ENCODE measurements at places on chromosomes 16 and 17.

DNA sequence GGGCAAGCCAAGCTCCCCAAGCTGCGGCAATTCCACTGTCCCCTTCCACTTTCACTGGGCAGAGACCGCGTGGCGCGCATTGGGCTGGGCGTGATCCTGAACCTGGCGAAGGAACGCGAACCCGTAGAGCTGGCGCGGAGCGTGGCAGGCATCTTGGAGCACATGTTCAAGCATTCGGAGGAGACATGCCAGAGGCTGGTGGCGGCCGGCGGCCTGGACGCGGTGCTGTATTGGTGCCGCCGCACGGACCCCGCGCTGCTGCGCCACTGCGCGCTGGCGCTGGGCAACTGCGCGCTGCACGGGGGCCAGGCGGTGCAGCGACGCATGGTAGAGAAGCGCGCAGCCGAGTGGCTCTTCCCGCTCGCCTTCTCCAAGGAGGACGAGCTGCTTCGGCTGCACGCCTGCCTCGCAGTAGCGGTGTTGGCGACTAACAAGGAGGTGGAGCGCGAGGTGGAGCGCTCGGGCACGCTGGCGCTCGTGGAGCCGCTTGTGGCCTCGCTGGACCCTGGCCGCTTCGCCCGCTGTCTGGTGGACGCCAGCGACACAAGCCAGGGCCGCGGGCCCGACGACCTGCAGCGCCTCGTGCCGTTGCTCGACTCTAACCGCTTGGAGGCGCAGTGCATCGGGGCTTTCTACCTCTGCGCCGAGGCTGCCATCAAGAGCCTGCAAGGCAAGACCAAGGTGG lies 9.8 kb downstream of the SARM1 start:
- peak; percentile 40 for DNase-seq

DNA sequence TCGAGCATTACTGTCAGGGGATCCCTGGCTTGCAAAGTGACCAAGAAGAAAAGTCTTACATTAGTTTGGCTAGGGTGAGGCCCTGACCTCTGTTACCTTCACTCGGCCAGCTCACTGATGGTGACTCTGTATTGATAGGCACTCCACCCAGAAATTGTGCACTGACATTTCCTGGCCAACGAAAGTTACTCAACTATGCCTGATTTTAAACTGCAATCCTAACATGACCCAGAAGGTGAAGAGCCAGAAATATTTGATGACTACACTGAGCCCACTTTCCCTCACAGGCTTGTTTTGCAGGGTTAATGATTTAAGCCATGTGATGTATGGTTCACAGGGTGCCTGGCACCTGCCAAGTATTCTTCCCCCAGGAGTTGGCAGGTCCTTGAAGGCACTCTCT lies 208.2 kb upstream of the MAF start:
- no peak for DNase-seq

DNA sequence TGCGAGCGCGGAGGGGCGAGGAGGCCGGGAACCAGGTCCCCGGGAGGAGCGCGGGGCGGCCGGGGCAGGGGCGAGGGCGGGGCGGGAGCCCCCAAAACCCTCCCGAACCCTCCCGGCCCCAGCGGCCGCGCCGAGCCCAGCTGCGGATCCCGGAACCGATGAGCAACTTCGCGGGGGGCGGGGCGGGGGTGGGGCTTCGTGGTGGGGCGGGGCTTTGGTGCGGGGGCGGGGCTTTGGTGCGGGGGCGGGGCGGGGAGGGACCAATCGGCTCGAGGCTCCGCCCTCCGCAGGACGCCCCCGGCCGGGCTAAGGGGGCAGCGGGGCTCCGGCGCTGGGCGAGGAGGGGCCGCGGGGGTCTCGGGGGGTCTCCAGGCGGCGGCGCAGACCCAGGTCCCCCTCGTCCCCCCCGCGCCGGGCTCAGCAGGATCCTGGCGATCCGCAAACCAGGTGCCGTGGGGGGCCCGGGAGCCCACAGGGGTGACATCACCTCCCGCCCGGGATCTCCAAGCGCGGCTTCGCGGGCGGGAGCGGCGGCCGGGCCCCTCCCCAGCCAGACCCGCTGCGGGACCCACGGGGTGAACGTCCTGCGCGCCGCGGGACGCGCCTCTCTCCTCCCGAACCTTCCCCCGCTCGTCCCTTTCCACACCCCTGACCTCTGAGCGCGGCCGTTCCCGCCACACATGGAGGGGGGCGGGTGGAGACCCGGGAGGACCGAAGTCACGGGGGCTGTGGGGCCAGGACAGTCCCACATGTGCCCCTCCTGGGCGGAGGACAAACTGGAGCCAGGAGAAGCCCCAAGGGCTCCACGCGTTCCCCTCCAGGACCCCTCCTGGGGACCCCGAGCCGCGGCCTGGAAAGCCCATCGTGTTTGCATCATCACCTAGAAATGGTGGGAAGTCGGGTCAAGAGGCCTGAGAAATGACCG lies at the start of gene ABR:
Gene ABR, minus strand, starts transcription at position 164 of the 925 bp plus-strand sequence. CDS start 254 bp downstream, outside the sequence.
- DNase-seq = peak; percentile 63

DNA sequence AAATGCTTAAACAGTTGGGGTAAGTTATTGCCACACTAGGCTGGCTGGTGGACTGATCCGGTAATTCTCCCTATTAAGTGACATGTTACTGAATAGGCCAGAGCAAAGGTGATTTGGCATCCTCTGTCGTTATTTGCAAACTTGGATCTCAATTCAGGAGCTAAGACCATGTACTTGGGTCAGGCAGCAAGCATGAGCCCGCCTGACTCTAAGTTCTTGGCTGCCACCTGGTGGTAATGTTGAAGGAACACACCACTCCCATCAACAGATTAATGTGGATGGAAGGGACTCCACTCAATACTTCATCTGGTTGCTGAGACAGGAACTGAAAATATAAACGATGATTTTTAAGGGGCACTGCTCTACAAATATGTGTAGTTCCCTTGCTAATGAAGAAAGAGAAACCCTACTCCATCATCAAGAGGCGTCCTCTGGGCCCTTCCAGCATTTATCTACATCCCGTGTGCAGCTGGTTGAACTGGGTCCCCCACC lies 70.8 kb downstream of the EMP2 start:
- DNase-seq = peak; percentile 67

- DNase-seq = no peak
These were observed 5.9 kb downstream of the SUPT6H start for GRCh38 chr17:28667870-28668269.

GRCh38 chr17:72887917-72888316 lies 204.6 kb downstream of the SLC39A11 start:
- no peak for DNase-seq

DNA sequence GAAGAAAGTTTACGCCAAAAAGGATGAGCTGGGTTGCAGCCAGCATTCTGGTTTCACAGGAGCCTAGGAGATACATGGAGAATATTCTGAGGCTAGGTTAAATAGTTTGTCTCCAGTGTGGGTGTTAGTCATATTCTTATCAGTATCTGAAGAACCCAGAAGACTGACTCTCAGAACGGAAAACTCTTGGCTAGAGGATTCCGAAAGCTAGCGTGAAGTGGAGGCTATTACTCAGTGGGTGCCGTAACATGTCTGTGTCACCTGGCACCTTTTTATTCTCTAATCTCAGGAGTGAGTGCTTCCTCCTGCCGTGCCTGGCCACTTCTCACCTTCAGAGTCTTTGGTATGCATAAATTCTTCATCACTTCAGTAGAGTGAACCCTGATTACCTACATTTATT lies 199.5 kb downstream of the WWOX start:
- DNase-seq = no peak

- no peak for DNase-seq
These were observed 244.8 kb downstream of the NTN1 start for GRCh38 chr17:9266031-9266680.

- DNase-seq = peak; percentile 47
These were observed 25.9 kb downstream of the BRIP1 start for GRCh38 chr17:61837175-61838051.

GRCh38 chr16:48949636-48950035 lies 332.0 kb downstream of the CBLN1 start:
- no peak for DNase-seq

- DNase-seq = no peak
These were observed 288.8 kb downstream of the HAPSTR1 start for GRCh38 chr16:9380221-9380620.

GRCh38 chr16:88848557-88848956 lies 8.2 kb downstream of the GALNS start:
- no peak for DNase-seq

DNA sequence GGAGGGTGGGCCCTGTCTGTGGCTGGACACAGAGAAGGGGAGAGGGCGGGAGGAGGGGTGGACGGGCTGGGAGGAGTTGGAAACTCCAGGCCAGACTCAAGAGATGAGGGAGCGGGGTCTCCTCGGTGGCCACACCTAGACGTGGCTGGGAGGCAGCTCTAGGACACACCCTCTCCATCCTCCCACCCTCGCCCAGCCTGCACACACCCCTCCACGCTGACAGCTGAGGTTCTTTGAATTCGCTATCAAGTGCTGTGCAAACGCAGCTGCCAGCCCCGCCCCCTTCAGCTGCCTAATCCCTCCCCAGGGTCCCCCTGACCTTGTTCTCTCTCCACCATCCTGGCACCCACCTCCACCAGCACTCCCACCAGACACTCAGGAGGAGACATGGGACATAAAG lies 48.7 kb downstream of the DNAH17 start:
- no peak for DNase-seq

GRCh38 chr17:61583242-61583641 lies 7.8 kb downstream of the NACA2 start:
- DNase-seq = no peak

- DNase-seq = no peak
These were observed 10.5 kb downstream of the NUFIP2 start for GRCh38 chr17:29283496-29283895.

DNA sequence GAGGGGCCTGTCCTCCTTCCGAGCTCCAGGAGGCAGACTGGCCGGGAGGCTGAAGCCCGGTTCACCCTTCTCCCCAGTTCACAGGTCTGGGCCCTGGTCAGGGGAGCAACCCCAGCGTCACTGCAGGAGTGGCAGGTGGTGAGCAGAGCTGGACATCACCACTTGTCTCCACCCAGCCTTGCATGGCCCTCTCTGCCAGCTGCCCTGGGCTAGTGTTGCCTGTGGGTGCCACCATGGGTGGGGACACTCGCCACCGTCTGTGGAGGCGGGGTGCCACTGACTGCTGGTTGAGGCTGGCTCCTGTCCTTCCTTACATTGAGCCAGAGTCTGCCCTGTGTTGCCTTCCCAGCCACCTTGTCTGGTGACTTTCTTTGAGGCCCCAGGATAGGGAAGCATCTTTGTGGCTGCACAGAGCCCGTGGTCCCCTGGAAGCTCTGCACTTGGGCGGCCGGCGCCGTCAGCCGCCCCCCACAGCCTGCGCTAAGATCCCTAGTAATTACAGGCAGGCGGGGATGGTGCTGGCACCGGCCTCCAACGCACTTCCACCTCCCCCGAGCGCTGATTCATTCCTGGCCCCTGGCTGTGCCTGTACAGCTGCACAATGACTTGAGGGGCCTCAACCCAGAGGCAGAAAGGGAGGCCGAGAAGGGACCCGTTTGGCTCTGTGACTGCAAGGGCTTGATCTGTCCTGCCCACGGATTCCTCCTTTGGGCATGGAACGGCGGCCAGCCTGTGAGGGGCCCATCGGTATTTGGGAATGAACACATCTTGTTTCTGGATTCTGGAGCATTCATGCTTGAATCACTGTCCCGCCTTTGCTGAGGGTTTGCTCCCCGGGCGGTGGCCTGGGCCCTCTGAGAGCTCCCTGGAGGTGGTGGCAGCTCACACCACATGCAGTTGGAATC lies 5.2 kb downstream of the BAIAP2 start:
- no peak for DNase-seq

- no peak for DNase-seq
These were observed 26.4 kb upstream of the TAOK1 start for GRCh38 chr17:29363716-29364115.

DNA sequence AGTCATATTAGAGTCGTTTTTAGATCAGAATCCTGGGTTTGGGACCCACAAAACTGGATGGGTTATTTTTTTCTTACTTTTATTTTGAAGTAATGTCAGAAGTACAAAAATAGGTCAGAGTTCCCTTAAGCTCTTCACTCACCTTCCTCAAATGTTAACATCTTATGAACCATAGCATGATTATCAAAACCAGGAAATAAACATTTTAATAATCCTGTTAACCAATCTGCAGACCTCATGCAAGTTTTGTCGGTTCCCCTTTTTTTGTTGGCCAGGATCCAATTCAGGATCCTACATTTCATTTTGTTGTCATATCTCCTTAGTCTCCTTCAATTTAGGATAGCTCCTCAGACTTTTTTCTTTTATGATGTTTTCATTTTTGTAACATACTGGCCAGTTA lies 162.0 kb downstream of the CHD9 start:
- DNase-seq = no peak

- no peak for DNase-seq
These were observed 8.6 kb downstream of the SENP3 start for GRCh38 chr17:7570351-7570750.

GRCh38 chr17:15343749-15344148 lies 2.4 kb upstream of the TEKT3 start:
- DNase-seq = no peak

DNA sequence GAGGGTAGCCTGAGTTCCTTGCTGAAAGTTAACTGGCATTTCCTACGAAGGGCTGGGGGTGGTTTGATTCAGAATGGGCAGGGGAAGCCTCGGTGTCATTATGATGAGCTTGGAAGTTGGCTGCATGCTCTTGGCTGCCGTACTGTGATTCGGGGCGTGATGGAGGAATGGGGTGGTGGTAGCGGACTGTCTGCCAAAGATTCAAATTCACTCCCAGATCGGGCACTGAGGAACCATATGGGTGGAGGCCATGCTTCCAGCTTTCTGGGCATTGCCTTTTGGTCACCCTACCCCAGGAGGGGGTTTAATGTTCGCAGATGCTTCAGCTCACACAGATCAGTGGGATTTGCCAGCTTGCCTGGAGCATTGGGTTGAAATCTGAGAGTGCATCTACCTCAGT lies 492.8 kb upstream of the EEF2KMT start:
- DNase-seq = no peak

GRCh38 chr17:21528031-21528695 lies 152.0 kb downstream of the KCNJ12 start:
- DNase-seq = no peak

DNA sequence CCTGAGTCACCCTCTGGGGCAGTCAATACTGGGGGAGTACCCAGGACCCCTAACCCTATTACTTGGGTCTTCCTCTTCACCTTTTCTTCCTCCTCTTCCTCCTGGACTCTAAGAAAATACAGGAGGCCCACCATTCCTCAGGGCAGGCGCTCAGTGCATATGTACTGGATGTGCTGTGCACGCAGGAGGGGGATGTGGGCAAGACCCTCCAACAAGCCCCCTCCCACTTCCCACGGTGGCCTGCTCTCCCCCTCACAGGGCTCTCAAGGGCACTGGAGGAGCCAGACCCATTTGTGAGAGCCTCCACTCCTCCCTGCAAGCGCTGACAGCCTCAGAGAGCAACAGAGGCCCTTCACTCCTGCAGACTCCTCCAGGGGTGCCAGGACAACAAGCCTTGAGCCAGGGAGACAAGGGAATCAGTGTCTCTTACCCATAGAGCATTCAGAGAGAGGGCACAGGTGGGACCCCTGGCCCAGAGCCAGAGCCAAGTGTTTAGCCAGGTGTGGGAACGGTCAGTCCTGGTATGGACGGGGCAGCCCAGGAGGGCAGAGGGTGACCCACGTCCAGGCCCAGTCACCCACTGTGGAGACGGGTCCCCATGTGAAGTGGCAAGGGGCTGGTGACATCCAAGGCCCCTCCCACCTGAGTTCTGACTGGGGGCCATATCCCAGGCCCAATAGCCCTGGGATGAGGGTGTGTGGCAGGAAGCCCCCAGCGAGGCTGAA lies 27.3 kb upstream of the KSR1 start:
- no peak for DNase-seq
